IMR-90 (cell line): ENCODE measurements at places on chromosomes 13 and 19.

- DNase-seq, result no peak
These were observed 20.2 kb downstream of the TMEM150B start for GRCh38 chr19:55304980-55305379.

- no peak for DNase-seq
These were observed 148.1 kb downstream of the VWA8 start for GRCh38 chr13:41812851-41813250.

DNA sequence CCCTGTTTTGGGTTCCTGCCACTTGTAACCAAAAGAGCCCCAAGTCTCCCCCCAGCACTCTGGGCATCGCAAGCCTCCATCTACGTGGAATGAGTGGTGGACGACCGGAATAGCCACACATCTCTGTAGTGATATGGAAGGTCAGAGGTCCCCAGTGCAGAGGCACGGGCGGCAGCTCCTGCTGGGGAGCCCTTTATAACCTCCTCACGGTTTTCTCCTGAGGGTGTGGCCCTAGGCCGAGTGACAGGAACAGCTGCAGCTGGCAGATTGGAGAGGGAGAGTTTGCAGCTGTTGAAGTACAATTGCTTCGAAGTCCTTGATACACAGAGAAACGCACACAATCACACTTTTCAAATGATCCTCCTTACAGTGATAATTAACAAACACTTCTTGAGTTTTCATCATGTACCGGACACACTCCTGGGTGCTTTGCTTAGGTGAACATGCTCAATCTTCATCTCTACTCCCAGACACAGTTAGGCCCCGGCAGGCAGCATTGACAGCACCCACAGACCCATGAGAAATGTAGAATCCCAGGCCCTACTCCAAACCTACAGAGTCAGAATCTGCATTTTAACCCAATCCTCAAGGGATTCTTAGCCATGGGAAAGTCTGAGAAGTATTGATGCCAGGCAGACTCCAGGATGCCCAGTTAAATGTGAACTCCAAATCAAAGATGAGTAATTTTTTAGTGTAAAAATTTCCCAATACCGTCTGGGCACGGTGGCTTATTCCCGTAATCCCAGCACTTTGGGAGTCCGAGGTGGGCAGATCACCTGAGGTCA, 4.9 kb upstream of the ZNF787 start:
- DNase-seq, result no peak

DNA sequence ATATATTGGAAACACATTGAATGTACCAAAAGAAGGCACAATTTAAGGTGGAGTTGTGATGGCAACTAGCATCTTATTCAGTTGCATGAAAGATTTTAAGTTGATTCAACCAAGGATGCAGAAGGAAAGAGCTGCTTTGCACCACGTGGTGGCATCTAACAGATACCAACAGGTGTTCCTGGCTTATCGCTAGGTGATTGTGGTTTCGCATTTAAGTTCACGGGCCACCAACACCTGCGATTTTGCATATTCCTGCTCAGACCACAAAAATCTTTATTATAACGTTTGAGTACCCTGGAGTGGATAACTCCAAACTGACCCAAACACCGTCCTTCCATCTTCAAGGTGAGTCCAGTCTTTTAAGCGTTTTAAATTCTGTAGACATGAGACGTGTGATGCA, 45.3 kb downstream of the RGCC start:
- no peak for DNase-seq

DNA sequence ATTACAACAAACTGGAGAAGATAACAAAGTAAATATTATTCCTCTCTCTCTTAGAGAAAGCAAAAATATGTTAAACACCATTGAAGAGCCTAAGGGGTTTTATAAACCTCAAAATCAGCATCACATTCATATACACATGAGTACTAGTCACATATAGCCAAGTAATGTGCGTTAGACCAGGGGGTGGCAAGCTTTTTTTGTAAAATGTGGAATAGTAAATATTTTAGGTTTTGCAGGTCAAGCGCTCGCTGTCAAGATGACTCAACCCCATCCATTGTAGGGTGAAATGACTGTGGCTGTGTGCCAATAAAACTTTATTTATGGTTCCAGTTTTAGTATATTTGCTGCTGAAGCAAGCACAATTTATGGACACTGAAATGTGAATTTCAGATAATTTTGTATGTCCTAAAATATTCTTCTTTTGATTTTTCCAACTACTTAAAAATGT, 21.7 kb downstream of the RFX2 start:
- DNase-seq, result peak; percentile 49

DNA sequence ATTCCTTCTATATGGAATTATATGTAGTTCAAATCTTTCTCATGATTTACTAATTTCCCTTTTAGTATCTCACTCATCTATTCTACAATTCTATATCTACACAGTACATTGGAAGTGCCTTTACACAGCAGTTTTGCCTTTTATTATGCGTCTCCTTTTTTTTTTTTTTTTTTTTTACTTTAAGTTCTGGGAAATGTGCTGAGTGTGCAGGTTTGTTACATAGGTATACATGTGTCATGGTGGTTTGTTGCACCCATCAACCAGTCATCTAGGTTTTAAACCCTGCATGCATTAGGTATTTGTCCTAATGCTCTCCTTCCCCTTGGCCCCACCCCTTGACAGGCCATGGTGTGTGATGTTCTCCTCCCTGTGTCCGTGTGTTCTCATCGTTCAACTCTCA, 1150.1 kb upstream of the PRR20A start:
- DNase-seq, result no peak

GRCh38 chr13:25281193-25281934, 5.9 kb downstream of the MTMR6 start:
- DNase-seq, result peak; percentile 3

DNA sequence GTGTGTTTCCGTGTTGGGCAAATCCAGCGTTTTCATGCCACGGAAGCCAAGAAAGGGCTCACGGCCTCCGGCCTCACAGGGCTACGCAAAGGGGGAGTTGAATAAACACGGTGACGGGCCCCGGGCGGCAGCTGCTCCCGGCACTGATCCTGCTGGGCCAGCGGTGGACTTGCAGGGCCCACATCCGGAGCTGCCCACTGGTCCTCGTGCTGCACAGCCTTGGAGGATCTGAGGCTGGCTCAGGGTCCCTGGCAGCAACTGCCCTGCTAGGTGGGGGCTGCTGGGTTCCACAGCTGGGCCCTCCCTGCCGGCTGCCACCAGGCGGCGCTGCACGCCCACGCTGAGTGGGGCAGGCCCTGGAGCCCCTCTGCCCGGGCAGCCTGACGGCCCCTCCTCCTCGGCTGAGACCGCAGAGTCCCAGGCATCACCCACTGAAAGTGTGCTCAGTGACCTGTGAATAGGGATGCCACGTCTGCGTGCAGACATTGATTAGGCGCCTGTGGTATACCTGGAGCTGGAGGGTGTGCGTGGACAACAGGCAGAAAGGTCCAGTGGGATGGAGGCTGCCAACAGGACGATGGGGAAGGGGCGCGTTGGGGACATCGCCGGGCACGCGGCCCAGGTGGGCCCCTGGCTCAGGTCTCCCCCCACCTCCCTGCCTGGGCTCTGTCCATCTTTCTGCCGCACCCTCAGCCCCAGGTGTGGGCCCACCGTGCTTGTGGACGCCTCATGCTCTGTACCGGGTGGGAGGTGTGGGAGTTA, 5.3 kb upstream of the HCN2 start:
- peak; percentile 27 for DNase-seq

- no peak for DNase-seq
These were observed 1.0 kb downstream of the HIF3A start for GRCh38 chr19:46297700-46298478.

GRCh38 chr13:24606486-24607170, 73.6 kb upstream of the ATP12A start:
- DNase-seq, result no peak

DNA sequence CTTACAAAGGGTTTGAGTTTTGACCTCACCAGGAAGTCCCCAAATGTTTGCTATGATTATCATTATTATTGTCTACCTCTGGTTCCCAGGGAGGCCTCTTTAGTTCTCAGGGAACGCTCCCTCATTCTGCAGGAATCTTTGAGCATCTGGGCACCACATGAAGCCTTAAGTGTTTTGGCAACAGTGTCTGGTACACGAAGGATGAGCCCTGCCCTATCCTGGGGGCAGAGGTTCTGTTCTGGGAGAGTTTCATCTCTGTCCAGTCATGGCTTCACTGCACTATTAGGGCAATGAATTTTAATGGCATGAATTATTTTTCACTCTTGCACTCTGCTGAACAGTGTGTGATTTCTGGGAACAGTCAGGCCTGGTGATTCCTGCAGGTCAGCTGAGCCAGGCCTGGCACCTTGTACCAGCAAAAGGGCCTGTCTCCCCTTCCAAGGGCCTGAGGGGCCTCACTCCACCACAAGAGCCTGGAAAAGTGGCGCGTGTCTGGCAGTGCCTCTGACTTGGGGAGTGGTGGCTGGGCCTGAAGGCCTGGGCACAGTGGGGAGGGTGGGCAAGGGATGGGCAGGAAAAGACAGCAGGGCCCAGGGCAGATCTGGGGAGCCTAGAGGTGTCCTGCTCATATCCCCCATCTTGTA, 4.6 kb downstream of the FAM187B start:
- DNase-seq, result no peak

GRCh38 chr13:104584481-104584880, 1518.3 kb upstream of the SLC10A2 start:
- peak; percentile 58 for DNase-seq

DNA sequence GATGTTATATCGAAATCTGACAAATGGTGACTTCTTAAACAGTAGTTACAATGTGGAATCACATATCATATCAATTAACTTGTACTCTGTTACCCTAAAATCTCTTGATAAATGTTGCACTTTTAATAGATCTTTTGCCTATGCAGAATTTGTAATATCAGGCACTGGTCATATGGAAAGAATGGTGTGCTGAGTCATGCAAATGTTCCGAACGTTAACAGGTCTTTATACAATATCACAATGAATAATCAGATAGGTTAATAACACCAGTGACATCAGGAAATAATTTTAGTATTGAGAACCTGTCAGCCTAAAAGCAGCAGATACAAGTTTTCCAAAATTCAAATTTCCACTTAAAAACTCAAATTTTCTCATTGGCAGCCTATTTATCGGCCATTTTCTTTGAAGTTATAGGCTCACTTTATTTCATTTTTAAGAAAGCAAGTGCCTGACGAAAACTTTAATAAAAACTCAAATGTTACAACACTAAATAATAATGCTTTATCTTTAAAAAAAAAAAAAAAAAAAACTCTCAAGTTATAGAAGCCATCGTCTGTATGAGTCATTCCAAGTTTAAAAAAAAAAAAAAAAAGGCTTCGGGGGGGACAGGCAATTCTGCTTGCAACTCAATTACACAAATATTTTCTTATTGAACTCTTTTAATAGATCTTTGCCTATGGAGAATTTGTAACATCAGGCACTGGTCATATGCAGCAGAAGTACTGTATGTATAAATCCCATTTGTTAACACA, 180.9 kb downstream of the DIAPH3 start:
- DNase-seq, result peak; percentile 38

DNA sequence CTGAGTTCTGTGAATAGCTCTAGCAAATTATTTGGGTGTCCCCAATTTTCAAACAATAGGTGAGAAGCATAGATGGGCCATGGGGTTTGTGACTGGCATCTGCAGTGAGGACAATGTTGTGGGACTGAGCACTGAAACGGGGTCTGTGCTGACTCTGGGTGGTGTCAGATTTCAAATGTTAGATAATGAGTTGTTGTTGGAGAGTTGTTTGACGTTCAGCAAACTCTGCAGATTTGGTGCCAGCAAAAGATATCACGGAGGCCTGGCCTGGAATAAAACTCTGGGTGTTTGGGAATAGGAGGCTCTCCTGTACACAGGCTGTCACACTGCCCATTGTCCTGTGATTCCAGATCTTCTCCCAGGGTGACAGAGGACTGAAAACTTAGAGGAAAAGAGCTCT, 2.9 kb downstream of the ZNF90 start:
- no peak for DNase-seq

GRCh38 chr13:95516021-95516420, 36.5 kb upstream of the CLDN10 start:
- no peak for DNase-seq

DNA sequence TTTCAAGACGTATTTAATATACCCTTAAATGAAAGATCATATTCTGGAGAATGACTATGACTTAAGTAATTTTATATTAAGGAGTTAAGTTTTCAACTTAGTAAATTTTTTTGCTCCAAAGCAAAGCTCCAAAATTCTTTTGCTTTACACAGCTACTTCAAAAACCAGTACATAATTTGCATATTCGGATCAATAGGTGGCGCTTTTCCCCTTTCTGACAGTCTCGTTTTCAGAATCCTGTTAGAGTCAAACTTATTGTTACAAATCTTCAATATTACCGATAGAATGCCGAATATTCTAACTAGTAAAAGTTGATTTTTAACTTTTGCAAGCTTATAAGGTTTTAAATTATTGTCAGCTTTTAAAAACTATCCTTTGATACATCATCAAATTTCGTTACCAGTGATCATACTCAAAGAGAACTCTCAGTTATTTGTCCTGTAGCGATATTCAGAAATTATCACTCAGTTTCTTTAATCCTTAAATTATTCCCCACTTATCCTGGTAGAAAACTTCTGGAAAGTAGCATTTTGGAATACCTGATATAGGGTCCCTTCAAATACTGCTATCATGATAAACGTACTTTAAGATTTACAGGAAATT, 852.7 kb upstream of the KLHL1 start:
- DNase-seq, result peak; percentile 13

DNA sequence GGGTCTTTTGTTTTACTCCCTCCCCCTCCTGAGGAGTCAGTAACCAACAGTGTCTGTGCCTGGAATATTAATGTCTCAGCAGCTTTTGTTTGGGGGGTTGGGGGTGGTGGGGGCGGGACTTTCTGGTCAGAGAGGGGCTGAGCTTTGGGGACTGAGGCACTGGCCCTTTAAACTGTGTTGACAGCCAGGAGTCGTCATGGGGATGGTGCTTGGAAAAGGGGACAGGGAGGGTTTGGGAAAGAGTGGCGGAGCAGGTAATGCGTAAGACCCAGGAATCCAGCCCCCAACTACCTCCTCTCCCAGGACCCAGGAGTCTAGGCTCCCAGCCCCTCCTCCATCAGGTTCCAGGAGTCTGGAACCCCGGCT, 5.2 kb downstream of the CADM4 start:
- DNase-seq, result no peak

DNA sequence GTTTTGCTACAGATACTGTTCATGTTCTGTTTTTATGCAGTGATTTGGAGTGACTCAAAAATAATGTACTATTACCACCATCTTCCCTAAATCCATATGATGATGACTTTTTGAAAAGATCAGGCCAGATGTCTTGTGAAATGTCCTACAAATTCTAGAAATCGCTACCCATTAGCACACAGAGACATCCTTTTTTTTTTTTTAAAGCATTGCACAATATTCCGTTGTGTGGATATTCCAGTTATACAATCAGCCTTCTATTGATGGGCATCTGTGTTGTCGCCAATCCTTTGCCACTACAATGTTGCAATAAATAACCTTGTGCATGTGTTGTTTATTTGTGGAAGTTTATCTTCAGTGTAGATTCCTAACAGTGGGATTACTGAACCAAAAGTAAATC, 24.5 kb downstream of the ZDHHC20 start:
- DNase-seq, result no peak

DNA sequence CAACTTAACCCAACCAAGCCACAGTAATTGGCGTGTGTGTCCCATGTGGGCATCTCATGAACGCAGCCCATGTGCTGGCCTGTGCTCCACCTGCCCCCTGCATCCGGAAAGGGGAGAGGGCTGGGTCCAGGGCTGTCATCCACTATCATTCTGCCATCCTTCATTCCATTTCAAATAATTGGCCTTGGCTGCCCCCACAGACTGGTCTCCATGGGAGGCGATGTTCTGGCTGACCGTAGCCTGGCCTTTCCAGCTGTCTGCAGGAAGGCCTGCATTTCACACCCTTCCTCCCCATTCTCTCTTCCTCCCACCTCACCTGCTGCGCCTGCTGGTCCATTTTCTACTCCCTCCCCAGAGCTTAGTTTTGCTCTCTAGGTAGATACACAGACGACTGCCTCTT, 442.8 kb downstream of the COG6 start:
- DNase-seq, result no peak
